Brain (organoid and tissue), 16 donors: ENCODE measurements at places on chromosomes 6 and 20.

DNA sequence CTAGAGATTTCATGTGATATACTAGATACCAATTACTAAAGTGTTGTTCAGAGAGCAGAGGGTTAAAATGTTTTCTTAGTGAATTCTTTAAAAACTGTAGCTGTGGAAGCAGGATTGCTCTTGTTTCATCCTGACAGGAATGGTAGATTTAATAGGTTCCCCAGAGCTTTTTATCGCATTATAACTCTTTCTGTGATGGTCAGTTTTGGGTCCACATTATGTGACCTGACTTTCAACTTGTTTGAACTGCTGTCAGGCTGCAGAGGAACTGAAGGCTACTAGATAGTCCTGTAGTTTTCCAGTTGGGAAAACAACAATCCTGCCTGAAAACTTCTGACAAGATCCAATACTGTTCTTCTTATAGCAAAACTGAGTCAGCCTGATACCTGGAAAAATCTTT is 329.3 kb upstream of the FLRT3 start:
- DNase-seq: no peak

DNA sequence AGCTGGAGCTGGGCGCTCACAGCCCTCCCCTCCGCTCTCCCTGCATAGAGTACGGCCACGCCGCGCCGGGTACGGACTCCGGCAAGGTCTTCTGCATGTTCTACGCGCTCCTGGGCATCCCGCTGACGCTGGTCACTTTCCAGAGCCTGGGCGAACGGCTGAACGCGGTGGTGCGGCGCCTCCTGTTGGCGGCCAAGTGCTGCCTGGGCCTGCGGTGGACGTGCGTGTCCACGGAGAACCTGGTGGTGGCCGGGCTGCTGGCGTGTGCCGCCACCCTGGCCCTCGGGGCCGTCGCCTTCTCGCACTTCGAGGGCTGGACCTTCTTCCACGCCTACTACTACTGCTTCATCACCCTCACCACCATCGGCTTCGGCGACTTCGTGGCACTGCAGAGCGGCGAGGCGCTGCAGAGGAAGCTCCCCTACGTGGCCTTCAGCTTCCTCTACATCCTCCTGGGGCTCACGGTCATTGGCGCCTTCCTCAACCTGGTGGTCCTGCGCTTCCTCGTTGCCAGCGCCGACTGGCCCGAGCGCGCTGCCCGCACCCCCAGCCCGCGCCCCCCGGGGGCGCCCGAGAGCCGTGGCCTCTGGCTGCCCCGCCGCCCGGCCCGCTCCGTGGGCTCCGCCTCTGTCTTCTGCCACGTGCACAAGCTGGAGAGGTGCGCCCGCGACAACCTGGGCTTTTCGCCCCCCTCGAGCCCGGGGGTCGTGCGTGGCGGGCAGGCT is 4.6 kb downstream of the KCNK15 start:
- DNase-seq: no peak

DNA sequence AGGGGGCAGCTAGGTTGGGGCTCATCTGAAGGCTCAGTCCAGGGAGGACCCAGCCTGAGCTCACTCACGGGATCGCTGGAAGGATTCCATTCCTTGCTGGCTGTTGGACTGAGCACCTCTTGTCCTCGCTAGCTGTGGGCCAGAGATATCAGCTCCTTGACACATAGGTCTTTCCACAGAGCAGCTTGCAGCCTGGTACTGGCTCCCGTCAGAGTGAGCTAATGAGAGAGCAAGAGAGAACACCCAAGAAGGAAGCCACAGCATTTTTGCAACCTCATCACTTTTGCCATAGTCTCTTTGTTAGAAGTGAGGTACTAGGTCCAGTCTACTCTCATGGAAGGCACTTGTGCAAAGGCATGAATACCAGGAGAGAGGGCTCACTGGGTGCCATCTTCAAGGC is 179.9 kb downstream of the CDC5L start:
- no peak for DNase-seq

DNA sequence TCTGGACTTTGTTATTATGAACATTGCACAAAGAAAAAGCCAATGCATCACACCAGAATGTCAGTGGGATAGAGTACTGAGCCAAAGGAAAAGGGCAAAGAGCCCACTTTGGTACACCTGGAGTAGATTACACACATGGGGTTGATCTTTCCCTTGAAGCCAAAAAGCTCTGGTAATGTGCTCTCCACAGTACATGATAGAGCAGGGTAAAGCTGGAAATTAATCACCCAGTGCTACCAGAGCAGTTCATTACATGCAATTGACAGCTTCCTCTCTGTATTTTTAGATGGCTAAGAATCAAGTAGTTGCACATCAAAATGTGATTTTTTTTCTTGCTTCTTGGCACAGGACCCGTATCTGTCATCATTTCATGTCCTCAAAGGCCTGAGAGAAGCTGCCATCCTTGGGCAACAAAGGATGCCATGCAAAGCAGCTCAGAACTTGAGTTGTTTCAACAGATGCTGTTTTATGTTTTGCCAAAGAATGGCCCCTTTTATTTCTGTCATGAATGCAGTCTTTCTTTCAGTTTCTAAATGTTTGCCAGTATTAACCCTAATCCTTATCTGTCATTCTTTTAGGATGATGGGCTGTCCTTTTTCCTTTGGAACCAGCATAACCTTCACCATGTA is 88.1 kb downstream of the HDGFL1 start:
- DNase-seq: peak; percentile 84

DNA sequence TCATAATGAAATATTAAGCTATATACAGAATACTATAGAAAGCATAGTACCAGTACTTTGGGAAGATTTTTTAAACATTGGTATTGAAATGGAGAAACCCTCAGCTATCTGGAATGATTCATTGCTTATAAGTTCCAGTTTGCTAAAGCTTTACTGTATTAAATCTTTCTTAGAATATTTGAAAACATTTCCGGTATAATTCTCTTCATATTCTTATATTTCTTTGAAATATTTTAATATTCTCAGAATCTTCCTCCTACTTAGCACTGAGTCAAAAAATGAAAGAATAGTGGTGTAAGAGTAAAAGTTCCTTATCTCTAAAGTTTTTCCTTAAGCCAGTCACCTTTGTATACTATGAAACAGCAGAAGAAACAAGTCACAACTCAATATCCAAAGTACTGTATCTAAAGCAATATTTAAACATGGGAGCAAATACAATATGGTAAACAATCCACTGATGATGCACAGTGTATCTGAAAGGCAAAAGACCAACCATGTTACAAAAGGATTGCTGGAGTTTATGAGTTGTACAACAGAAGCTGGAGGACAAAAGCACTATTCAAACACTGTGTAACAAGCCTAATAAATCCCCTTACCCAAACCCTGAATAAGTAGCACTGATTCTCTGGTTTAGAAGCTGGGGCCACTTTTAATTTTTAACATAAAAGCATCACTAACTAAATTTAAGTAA is 102.1 kb downstream of the PRDM1 start:
- DNase-seq: no peak

DNA sequence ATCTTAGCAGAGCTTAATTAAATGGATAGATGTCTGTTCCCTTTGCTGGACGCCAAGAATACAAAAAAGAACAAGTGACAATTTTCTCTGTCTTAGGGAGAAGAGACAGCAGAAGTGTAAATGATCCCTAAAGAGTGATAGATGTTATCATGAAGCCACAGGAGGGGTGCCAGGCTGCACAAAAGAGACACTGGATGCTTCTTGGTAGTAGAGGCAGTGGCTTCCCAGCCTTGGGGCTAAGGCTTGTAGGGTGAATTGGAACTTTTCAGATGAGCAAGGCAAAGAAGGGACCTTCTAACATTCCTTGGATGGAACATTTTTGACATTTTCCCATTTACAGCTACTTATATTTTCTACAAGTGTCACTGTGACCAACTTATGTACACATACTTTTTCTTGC is 58.0 kb downstream of the CCN2 start:
- DNase-seq: no peak

DNA sequence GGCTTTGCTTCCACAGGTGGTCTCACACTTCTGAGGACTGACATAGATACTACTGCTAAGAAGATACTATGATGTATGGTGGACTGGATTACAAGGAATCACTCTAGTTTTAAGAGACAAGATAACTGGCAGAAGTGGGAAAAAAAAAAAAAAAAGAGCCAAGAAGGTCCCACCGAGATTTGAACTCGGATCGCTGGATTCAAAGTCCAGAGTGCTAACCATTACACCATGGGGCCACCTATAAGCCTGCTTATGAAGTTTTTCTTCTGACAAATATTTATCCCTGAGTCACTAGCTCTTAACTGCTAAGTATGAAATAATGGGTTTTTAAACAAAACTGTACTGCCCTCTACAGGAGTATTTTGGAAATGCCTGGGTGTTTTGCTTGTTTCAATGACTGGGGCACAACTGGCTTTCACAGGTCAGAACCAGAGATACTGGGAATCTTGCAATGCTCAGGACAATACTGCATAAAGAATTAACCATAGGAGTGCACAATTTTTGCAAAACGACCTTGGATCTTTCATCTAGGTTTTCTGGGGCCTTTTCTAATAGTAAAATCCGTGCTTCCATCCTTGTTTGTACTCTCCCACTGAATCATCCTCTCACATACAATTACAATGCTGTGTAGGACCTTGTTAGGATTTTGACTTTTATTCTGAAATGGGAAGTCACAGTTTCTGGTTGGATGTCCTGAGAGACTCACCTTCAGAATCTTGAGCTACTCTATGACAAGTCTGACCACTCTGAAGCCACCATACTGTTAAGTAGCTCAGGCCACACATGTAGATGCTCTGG is 116.3 kb downstream of the OR2B2 start:
- peak; percentile 95 for DNase-seq

- DNase-seq: no peak
Observed at GRCh38 chr6:111591901-111592461, 13.7 kb downstream of the TRAF3IP2 start.

- no peak for DNase-seq
Observed at GRCh38 chr6:113112086-113112485, 745.1 kb upstream of the MARCKS start.

GRCh38 chr6:91626911-91627310 is 1040.0 kb upstream of the MAP3K7 start:
- no peak for DNase-seq

DNA sequence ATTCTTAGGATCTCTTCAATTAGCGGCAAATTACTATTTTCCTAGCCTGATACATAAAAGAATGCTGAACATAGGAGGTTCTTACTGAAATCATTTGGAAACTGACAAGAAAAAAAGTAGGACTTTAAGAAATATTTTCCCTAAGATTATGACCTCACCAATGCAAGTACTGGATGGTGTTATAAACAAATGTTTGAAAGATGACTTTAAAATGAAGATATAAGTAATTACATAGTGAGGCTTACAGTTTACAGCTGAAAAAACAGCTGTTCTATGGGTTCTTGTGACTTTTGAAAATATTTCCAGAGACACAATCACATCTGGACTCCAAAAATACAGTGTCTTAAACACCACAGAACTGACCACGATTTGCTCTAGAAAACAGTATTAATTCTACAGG is 64.9 kb downstream of the ADAT2 start:
- no peak for DNase-seq

- DNase-seq: no peak
Observed at GRCh38 chr6:118867181-118867580, 26.8 kb upstream of the ASF1A start.

DNA sequence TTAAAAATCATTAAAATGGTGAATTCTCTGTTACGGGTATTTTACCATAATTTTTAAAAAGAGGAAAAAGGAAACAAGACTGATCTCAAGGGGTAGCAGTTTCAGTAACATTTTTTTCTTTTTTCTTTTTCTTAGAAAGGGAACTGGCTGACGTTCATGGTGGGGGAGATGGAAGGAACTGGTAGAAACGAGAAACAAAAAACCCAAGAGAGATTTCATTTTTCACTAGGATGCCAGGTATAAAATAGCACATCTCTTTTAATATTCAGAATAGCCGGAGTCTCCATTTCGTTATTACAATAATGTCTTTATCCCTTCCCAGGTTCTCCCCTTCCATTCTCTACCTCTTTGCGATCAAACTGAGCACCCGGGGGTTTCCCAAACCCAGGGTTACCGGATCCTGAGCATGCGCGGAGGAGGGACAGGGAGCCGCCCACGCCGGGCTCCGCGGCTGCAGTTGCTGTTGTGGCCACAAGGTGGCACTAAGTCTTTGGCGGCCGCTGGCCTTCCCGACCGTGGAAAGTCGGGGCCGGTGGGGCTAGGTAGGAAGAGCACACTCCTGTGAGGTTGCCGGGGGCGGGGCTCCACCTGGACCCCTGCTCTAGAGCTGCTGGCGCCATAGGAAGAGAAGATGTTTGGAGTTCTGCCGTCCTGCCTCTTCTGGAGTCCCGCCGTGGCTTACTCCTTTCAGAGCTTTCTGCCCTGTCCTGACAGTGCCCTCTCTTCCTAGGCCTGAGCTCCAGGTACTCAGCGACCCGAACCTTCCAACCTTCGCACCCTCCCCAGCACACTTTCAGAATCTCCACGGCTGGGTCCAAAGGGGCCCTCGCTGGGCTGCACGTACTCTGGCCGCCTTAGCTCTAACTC is 146.8 kb downstream of the SH3BGRL2 start:
- peak; percentile 88 for DNase-seq

DNA sequence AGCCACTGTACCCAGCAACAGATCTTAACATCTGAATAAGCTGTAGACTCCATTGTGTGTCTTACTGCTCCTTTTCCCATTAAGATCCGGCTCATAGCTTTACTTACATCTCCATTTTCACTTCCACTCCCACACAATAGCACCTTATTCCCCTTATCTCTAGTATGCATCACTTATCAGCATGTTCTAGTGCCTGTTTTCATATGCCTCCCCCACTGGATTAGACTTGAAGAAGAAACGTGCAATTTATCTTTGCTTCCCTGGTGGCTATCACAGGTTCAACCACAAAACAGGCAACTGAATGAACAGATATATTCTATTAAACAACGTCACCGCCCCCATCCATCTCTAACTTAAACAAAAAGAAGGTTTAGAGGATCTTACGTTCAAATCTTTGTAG is 12.1 kb downstream of the SSR1 start:
- no peak for DNase-seq

GRCh38 chr20:50193199-50193835 is 2.7 kb downstream of the CEBPB start:
- no peak for DNase-seq

DNA sequence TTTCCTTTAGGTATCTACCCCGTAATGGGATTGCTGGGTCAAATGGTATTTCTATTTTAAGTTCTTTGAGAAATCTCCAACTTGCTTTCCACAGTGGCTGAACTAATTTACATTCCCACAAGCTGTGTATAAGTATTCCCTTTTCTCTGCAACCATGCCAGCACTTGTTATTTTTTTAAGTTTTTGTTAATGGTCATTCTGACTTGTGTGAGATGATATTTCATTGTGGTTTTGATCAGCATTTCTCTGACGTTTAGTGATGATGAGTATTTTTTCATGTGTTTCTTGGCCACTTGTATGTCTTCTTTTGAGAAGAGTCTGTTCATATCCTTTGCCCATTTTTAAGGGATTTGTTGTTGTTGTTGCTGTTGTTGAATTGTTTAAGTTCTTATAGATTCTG is 871.1 kb downstream of the KIF16B start:
- no peak for DNase-seq

GRCh38 chr6:25749837-25750236 is 4.7 kb upstream of the SLC17A4 start:
- DNase-seq: no peak

- DNase-seq: no peak
Observed at GRCh38 chr20:19589787-19590362, 168.2 kb upstream of the RIN2 start.

- no peak for DNase-seq
Observed at GRCh38 chr20:14582855-14583254, 245.4 kb upstream of the FLRT3 start.
